GM04504 (cell line): ENCODE measurements at places on chromosomes 7 and 10.

DNA sequence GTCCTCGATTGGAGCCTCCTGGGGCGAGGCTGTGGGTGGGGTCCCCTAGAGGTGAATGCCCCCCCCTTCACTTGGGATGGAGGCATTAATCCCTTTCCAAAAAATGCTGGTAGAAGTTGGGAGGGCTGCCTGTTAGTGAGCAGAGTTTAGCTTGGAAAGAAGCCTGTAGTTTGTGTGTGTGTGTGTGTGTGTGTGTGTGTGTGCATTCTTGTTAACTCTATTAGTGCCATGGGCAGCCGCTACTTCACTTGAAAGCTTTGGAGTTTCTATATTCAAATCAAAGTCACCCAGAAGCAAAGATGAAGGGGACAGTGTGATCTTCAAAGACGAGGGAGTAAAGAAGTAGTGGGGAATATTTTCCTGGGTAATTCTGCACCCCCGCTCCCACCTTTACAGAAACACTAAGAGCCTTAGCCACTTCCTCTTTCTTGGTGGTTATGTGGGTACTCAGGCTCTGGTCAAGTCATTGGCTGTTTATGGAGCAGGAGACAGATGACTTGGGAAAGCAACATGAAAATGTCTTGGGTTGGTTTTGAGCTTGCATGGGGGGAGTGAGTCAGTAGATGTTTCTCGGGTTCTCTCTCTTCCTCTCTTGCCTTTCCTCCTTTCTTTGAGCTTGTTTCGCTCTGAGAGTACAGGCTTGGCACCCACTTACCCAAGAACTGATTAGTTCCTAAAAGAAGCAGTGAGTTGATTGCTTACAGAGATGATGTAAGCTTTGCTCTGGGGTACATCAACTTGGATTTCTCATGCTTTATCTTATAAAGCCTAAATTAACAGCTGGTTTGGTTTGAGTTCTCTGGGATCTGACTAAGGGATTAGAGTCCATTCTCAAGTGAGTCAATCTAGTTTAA lies 35.9 kb downstream of the TCF7L2 start:
- DNase-seq = peak; percentile 30

DNA sequence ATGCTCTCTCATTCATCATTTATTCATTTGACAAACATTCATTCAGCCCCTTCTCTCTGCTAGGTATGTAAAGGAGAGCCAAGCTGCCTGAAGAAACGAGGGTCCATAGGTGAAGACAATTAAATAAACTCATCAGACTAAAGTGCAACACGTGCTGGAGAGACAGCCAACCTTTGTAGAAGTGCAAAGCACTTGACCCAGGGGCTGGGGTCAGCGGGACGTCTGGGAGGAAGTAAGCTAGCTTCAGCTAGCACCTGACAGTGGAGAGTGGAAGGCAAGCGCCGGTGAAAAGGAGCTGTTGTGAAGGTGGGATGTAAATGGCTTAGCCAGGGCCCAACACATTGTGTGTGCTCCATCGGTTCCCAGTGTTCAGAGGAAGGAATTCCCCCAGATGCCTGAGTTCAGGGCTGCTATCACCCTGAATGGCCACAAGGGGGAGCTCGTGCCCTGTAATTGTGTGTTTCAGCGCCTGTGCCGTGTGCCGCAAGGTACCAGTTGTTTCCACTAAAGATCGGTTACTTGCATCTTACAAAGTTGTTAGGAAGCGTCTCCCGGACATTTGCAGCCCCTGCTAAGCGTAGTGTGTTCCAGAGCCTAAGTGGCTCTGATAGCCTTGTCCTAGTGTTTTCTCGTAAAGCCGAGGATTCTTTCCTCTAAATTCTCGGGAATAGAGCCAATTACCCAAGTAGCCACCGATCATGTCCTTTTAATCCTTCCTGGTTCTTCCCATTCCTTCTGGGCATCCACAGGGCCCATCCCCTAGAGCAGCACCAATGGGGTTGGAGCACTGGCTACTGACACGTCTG lies 30.6 kb downstream of the TLX1 start:
- peak; percentile 48 for DNase-seq

- no peak for DNase-seq
Measured at GRCh38 chr7:50329775-50330174, 25.3 kb downstream of the IKZF1 start.

DNA sequence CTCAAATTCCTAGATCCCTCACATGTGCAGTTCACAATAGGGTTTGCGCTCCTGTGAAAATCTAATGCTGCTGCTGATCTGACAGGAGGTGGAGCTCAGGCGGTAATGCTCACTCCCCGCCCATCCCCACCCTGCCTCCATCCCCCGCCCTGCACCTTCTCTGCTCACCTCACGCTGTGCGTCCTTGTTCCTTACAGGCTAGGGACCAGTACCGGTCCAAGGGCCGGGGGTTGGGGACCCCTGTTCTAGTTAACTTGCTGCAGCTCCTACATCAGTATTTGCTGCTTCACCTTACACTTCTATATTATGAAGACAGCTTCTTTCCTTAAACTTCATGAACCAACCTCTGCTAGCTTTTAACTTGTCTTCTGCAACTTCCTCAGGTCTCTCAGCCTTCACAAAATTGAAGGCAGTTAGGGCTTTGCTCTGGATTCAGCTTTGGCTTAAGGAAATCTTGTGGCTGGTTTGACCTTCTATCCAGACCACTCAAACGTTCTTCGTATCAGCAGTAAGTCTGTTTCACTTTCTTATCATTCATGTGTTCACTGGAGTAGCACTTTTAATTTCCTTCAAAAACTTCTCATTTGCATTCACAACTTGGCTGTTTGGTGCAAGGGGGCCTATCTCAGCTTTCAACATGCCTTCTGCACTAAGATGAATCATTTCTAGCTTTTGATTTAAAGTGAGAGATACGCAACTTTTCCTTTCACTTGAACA lies 1.7 kb upstream of the TNKS2 start:
- no peak for DNase-seq

- peak; percentile 66 for DNase-seq
Measured at GRCh38 chr10:43843321-43844101, 194.8 kb upstream of the ZNF32 start.

DNA sequence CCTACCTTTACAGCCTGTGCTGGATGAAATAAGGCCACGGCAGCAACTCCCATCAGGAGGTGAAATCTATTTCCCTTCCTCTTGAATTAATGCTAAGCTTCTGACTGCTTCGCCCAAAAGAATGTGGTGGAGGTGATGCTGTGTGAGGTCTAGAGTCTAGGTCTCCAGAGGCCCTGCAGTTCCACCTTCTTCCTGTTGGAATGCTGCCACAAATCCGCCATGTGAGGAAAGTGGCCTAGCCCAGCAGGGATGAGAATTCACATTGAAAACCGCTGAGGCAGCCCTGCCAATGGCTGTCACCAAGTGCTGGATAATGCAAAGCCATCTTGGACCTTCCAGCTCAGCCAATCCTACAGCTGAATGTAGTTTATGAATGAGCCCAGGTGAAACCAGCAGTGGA lies 28.0 kb downstream of the RHOBTB1 start:
- no peak for DNase-seq

GRCh38 chr10:9260690-9261089 lies 1206.2 kb downstream of the GATA3 start:
- DNase-seq = no peak

- DNase-seq = no peak
Measured at GRCh38 chr7:44222074-44222473, 21.3 kb downstream of the YKT6 start.

GRCh38 chr7:38309555-38309954 lies 36.1 kb upstream of the TARP start:
- no peak for DNase-seq

DNA sequence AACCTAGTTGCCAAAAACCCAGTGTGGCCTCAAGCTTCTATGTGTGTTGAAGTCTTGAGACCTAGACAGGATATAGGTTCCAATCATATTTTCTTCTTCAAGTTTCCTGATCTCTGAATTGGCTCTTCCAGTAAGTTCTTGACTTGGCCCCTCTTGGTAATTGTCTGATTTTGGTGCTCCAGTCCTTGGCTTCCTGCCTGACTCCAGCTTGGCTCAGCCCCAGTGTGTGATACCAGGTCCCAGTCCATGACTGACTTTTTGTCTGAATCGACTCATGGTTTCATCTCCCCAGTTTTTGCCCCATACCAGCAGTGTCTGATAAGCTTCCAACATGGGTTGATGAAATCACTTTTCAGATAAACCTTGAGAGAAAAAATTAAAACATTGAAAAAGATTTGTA lies 72.3 kb downstream of the FAS start:
- DNase-seq = no peak

DNA sequence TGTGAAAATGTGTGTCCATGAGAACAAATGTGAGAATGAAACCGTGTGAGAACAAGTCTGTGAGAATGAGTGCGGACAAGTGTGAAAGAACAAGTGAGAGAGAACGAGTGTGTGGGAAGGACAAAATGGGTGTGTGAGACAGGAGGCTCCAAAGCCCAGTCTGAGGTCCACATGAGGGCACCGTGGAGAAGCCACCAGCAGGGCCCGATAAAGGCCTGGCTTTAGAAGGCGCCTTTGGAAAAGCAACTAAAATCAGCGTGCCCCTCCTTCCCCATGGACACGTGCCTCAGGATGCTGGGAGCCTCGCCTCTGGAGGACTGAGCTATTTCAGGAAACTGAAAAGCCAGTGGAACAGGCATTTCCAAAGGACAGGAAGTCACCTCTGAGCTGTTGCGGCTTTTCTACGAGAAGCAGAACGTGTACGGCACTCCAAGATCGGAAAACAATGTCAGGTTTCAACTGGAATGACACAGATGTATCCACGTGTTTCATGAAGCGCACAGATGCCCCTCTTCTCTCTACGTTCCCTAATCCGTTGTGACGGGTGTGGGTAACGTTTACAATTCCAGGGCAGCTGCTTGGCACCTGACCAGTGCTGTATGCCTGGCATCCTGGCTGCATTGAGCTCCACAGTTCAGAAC lies 46.4 kb downstream of the ESYT2 start:
- peak; percentile 17 for DNase-seq

- no peak for DNase-seq
Measured at GRCh38 chr10:80280071-80280800, 9.2 kb downstream of the MAT1A start.

- no peak for DNase-seq
Measured at GRCh38 chr7:155764438-155764793, 47.8 kb downstream of the SHH start.

GRCh38 chr10:67141300-67141699 lies 215.5 kb downstream of the LRRTM3 start:
- no peak for DNase-seq

DNA sequence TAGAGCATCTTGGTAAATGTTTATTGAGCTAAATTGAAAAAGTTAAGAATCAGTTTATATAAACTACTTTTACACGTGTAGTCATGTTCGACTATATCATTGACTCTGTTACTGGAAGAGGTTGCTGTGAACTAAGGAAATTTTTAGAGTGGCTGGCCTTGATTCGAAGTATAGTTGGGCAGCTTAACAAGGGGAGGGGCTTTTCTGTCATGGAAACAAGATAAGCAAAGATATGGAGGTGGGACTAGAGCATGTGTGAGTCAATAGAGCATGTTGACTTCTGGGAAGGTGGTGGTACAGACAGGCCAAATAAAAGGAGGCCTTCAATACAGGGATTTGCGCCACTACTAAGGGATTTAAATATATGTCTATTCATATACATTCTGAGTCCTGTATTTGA lies 7.6 kb downstream of the ATP5F1C start:
- no peak for DNase-seq

DNA sequence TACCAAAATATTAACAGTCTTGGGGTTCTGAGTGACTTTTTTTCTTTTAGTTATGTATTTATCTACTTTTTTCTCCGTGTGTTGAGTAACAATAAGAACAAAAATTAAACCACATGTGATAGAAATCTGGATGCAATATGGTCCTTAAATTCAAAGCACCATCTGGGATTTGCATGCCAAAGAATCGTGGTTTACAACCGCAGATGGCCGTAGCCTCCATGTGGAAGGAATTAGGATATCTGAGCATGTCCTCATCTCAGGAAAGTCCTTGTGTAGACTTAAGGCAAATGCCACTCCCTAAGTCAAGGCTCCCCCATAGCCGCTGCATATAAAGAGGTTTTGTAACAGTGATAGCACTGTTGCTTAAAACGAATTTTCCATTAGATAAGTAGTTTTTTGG lies 304.0 kb downstream of the ZEB1 start:
- DNase-seq = peak; percentile 94

DNA sequence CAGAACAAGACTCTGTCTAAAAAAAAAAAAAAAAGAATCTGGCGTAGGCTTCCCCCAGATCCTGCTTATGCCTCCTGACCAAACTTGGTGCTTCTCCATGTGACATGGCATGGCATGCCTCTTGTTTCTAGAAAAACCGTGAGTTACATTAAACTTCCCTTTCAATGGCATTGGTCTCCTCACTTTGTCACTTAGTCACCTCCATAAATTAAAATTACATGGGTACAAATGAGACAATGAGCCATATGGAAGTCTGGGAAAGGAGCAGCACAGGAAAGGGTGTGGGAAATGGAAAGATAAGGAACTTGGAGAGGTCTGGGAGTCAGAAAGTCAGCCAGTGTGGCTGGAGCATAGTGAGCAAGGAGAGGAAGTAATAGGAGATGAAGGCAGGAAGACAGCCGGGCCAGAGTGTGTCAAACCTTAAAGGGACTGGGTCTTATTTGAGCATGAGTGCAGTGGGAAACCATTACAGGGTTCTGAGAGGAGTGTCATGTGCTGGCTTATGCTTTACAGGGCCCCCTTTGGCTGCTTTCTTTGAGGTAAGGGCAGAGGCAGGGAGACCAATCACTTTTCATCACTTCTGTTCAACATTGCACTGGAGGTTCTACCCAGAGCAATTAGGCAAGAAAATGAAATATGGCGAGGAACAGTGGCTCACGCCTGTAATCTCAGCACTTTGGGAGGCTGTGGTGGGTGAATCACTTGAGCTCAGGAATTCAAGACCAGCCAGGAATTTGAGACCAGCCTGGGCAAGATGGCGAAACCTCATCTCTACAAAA lies 21.3 kb upstream of the ZMIZ2 start:
- DNase-seq = peak; percentile 72

DNA sequence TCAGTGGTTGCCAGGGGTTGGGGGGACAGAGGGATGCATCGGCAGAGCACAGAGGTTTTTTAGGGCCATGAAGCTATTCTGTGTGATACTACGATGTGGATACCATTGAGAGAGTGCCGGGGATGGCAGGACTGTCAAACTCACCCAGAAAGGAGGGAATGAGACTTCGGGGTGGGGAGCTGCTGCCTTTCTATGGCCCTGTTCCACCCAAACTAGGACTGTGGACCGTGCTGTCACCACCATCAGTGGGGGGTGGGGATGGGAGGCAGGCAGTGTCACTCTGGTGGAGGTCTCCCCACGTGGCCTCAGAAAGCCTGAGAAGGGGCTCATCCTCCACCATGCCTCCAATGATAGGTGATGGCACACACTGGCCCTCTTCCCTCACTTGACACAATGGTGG lies 146.2 kb downstream of the PTPN20 start:
- no peak for DNase-seq

GRCh38 chr10:88082806-88083596 lies 219.6 kb downstream of the PTEN start:
- no peak for DNase-seq

DNA sequence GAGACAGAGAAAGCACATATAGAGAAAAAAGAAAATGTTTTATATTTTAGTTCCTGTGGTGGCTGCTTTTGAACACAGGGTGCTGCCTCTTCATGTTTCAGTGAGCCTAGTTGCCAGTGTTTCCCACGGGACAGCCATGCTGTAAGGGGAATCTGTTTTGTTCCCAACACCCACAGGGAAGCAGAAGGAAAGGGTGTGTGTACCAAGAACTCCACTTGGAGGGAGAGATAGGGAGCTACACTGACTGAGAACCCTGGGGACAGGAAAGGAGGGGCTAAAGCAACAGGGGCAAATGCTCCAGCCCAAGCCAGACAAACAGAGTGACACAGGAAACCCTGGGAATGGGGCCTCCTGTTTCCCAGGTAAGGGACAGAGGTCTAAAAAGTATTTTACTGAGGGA lies 40.2 kb downstream of the FRMPD2 start:
- no peak for DNase-seq
